ENCODE measurements at places on chromosomes 3 and 15.

DNA sequence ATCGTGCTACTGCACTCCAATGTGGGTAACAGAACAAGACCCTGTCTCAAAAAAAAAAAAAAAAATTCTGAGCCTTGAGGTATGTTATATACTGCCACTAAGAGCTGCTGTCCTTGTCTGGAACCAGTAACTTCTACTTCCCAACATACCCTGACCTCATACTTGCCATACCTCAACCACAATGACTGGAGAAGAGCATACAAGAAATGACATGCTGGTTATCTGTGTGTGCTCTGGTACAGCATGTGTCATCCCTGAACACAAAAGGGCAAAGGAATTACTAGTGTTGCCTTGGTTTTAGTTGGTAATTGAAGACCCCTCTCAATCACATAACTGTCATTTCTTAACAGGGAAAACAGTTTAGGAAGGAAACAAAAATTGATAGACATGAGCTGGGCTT, 54.5 kb downstream of the MRPS25 start:
- no peak for DNase-seq

DNA sequence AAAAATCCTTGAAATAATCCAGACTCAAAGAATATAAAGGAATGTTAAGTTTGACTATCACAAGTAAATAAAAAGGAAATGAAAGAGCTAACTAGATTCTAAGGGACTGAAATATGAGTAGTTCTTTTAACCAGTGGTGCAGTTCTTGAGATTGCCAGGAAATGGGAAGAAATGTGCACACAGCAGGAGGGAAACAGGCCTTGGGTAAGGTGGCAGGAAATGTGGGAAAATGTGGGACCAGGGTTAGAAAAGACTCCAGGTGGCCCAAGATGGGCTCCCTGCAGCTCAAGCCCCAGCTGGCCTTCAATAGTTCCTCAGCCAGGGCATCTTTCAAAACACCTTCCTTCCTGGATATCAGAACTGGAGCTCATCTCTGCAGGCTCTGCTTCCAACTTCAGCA, 181.3 kb downstream of the ISL2 start:
- no peak for DNase-seq

DNA sequence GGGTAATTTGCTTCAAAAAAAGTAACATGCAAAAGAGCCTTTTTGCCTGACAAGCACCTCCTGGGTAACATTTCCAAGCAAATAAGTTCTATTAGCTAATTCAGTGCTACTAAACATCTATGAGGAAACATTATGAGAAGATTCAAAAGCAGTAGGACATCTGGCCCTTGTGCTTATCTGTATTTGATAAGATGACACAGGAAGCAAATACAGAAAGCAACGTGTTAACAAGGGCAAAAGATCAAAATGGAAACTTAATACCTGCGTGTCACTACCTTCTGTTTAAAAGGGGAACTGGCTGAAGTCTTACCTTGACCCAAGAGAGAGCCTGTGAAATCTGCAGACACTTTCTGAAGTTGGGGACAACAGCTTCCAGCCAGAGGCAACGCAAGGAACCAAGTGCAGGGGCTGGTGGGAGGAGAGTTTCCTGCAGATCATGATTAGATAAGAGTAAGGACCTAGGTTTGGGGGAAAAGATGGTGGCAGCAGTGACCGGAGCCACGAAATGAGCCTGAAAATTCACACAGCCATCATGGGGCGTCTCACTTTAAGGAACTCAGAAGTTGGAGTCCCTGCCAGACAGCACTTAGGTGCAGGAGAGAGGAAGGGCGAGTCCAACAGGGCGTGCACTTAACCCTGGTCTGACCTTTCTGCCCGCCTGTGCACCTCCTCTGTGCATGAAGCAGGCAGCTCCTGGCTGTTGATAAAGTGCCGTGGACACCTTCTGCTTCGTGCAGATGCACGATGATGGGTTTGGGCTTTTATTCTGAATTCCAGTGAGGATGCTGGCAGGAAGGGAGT, 153.6 kb upstream of the BHLHE40 start:
- DNase-seq: no peak

DNA sequence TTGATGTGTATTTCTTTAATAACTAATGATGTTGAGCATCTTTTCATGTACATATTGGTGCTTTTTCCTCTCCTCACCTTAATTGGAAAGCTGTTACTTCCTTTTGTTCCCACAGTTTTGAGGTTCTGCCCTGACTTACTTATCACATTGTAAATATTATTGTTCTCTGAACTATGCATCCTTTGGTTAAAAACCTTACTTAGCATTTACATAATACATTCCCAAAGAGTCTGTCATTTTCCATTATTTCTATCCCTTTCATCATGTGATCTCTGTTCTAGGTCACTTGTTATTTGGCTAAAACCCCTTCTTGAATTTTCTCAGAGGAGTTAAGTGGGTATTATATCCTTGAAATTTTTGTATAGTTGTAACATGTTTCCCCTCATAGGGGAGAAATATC, 33.0 kb downstream of the SLC12A6 start:
- peak; percentile 43 for DNase-seq

DNA sequence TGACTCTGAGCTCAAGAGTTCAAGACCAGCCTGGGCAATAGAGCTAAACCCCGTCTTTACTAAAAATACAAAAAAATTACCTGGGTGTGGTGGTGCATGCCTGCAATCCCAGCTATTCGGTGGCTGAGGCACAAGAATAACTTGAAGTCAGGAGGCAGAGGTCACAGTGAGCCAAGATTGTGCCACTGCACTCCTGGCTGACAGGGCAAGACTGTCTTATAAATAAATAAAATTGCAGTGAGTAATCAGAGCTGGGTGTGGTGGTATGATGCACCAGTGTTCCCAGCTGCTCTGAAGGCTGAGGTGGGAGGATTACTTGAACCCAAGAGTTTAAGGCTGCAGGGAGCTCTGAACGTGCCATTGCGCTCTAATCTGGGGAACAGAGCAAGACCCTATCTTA, 55.9 kb upstream of the GCNT3 start:
- DNase-seq: no peak

- no peak for DNase-seq
Observed at GRCh38 chr3:31882895-31883294, 98.2 kb downstream of the OSBPL10 start.
